ENCODE measurements at places on chromosomes 5 and 9.

DNA sequence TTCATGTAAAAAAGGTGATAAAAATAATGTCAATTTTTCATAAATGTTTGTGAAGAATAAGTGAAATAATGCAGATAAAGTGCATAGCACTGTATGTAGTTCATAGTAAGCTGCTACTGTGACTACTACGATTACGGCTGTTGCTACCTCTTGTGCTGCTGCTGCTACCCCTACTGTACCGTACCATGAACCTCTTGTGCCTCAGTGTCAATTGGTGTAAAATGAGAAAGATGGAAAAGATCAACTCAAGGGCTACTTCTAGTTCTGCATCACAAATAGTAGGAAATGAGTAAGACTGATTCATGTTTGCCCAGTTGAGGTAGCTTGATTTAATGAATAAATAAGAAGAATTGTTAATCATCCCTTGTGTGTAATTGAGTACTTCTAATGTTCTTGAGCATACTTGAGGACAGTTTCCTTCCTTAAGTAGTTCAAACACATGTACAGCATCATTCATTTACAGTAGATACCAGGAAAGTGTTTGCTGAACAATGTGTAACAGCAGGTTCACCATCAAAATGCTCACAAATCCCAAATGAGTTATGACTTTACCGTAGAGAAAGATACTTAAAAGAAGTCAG, 200.0 kb upstream of the ATP10B start:
- DNase-seq: no peak

- no peak for DNase-seq
Observed at GRCh38 chr9:107404161-107404560, 85.4 kb downstream of the KLF4 start.

GRCh38 chr5:62341783-62342475, 35.9 kb downstream of the KIF2A start:
- no peak for DNase-seq

- no peak for DNase-seq
Observed at GRCh38 chr5:168668078-168668477, 88.9 kb upstream of the PANK3 start.

GRCh38 chr5:108749128-108749861, 1.6 kb downstream of the FER start:
- peak; percentile 50 for DNase-seq

Data from GOT3 (cell line).